Mesothelial cell of epicardium (in vitro differentiated cells): ENCODE measurements at places on chromosomes 12 and 14.

DNA sequence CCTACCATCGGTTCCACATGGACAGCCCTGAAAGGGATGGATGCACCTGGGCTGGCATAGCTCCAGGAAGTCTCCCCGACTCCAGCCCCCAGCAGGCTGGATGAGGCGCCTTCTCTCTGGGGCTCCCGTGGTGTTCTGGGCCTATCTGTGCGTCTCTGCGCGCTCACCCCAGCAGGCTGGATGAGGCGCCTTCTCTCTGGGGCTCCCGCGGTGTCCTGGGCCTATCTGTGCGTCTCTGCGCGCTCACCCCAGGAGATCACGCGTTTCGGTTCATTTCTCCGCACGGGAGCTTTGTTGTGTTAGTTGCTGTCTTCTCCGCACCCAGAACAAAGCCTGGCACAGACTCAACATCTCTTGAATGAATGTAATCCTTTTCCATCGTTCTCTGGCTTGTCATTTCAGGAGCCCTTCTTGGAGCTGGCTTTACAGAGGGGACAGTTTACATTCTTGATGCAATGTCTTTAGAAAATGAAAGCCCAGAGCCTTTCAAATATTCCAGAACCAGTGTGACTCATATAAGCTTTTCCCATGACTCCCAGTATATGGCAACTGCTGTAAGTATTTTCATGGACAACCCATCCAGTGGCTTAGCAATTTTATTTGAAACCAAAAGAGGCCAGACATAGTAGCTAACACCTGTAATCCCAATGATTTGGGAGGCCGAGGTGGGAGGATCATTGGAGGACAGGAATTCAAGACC lies 40.3 kb downstream of the CFAP251 start:
- no peak for DNase-seq

DNA sequence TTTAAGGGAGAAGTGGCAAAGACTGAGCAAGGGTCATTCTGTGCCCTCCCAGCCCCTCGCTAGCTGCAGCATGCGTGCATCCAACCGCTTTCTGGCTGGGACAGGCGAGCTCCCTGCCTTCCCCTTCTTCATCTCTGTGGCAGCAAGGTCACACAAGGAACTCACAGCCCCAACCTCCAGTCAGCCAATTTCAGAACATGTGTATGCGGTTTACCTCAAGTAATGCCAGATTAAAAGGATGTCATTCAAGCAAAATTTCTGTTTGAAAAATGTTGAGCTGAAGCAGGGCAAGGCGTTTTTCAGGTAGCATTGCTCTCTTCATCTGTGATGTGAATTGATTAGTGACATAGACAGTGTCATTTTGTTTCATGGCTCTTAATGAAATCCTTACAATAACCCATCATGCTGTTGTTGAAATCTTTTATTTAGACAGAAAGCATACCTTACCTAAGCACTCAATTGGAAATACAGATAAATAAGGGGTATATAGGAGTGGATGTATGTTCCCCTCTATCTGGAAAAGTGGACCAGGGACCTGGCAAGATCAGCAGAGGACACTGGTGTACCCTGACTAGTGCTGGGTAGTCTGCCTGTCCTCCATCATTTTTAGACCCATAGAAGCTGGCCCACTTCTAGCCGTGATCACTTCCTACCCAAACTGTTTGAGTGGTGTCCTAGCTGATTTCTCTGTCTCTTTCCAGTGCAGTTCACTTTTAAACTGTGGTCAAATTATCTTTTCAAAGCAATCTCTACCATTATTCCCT lies 82.8 kb upstream of the NEDD1 start:
- no peak for DNase-seq

DNA sequence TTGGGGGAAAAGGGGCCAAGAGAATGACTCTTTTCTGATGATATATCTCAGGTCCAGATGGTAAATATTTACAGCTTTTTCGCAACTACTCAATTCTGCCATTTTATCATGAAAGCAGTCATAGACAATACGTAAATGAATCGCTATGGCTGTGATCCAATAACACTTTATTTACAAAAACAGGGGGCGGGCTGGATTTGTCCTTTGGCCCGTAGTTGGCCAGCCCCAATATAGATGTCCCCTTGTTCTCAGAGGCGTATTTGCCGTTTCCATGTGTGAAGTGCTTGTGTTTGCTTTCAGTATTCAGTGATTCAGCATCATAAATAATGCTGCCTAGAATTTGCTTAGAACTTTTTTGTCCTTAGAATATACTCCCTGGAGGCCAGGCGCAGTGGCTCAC lies 77.2 kb downstream of the CCDC92 start:
- DNase-seq, result no peak

DNA sequence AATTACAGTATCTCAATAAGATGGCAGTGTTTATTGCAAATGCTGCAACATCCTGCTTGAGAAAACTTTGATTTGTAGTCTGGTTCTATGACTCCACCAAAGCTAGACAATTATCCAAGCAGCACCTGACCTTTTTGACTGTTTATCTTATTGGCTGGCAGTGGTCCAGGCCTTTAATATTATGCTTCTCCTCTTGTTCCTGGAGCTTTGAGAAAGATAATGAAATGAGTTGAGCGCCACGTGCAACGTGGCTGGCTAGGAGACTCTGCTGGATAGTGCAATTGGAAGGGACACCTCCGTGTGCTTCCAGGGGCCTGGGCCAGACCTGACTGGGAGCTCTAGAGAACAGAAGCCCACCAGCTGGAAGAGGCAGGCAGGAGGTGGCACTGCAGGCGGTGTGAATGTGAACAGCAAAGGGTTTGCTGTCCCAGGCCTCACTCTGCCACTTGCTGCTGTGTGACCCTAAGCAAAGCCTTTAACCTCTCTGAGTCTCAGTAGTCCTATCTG lies 349.3 kb downstream of the CACNA1C start:
- DNase-seq, result no peak

- no peak for DNase-seq
These were observed 308.0 kb downstream of the PPFIA2 start for GRCh38 chr12:81450920-81451739.

GRCh38 chr12:66405395-66405794 lies 103.1 kb downstream of the HELB start:
- no peak for DNase-seq

DNA sequence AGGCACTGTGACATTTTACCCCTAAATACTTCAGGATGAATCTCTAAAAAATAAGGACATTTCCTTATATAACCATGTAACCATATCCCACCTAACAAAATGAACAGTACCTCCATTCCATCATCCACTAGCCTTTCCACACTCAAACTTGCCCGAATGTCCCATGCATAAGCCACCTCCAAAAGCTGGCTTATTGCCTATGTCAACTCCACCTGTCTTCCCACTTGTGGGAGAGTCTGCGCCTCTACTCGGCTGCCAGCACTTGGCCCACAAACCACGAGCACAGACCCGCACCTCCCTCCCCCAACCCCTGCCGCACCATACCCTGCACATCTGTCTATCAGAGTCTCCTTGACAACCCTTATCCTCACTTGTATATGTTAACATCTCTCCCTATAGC lies 165.8 kb downstream of the CALM1 start:
- DNase-seq, result no peak

GRCh38 chr12:10293151-10293550 lies 14.5 kb upstream of the KLRD1 start:
- DNase-seq, result no peak

- DNase-seq, result no peak
These were observed 60.3 kb downstream of the KLRG1 start for GRCh38 chr12:9049520-9050133.

DNA sequence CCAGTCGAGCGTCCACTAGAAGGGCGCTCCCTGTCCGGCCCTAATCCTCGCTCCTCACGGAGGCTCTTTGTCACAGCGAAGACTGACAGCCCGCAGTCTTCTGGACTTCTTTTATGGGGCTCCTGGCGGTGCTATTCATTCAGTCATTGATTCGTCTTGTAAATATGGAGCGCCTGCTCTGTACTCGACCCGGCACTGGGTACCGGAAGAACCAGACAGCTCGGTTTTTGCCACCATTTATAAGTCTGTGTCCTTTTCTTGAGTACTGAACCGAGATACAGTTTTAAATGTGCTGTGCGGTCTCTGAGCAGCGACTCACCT lies 570 bp downstream of the DMAC2L start:
- DNase-seq, result no peak

- DNase-seq, result no peak
These were observed 460.6 kb upstream of the FOXG1 start for GRCh38 chr14:28305938-28306337.

DNA sequence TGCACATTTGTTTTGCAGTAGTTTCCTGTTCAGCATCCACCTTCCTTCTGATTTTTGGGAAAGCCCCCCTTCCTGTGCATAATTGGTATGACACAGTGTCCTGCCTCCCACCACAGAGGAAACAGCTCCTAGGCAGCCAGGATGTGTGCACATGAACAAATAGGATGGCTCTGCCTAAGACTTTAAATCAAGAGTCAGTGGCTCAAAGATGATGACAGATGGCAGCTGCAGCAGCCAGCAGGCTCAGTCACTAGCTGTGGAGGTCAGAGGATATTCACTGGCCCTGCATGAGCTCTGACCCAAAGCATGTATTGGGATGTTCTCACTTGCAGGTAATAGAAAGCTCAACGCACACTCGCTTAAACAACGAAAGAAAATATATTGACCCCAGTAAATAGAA lies 90.3 kb downstream of the KCNK10 start:
- no peak for DNase-seq

DNA sequence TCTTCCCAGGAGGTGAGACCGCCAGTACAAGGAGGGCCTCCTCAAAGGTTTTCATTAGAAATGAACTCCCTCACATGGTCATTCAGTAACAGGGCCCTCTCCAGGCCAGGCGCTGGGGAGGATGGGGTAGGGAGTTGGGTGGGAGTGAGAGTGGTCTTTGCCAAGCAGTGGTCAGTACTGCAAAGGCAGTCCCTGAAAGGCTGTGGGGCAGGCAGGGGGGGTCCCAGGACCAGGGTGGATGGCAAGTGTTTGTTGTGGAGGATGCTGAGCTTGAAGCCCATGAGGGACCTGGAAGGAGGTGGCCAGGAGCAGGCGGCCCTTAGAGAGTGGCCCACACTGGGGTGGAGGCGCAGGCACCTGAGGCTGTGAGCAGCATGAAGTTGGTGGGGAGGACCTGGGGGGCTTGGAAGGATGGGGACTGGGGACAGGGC lies 26.1 kb downstream of the CEP170B start:
- no peak for DNase-seq

GRCh38 chr14:75982266-75983018 lies 647 bp upstream of the TGFB3 start:
- DNase-seq, result peak; percentile 76

DNA sequence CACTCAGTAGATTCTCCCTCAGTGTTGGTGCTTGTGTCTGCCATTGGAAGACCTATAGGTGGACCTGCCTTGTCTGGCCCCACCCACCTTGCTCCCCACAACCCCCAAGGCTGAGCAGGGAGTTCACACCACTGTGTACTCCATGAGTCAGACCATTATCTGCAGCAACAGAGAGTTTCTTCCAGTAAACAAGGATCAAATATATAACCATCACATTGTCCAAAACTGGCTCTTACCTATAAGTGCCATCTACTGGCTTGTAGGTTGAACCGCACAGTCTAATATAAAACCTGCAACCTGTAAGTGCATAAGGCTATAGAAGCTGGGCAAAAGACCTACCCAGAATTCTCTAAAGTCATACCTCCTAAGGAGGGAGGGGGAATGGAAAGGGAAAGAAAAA lies 7.9 kb downstream of the TAS2R13 start:
- DNase-seq, result no peak

GRCh38 chr12:105992849-105993740 lies 145.7 kb downstream of the NUAK1 start:
- no peak for DNase-seq
